Dorsolateral prefrontal cortex (tissue), 122 donors: ENCODE measurements at places on chromosomes 7 and 10. TPM values are rescaled to one million over a fixed set of nuclear protein-coding genes. Genes with fewer than 3 reads are reported as not detected.

- no peak for DNase-seq
These were observed 77.6 kb downstream of the VWC2 start for GRCh38 chr7:49850921-49851613.

DNA sequence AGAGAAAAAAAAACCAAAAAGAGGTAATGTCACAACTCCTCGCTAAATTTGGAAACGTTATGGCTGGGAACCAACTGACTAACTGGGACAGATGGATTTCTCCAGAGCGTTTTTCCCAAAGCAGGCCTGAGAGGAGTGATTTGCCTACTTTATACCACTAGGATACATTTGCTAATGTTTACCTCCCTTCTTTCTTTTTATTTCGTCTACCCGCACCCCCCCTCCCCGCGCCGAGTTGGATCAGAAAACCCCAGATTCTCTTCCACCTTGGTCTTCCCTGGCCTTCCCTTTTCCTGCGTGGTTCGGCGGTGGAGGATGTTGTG lies 7.2 kb downstream of the CPA2 start:
- no peak for DNase-seq

- DNase-seq, result no peak
These were observed 23.5 kb downstream of the SGCE start for GRCh38 chr7:94632338-94633013.

DNA sequence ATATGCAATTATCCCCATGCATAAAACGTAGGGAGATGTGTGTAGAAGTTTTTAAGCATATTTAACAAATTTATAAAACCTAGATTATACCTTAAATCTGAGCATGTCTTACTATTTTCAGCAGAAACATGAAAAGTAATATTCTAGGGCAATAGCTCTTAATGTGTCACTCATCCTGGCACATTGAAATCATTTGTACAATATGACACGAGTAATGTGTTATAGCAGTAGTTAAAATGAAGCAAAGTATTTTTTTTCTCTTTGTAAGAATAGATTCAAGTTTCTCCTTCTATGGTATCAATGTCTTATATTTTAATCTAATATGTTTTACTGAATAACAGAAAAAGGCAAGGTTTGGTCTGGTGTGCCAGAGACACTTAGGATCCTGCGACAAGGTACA lies 274.9 kb upstream of the PLXDC2 start:
- no peak for DNase-seq

DNA sequence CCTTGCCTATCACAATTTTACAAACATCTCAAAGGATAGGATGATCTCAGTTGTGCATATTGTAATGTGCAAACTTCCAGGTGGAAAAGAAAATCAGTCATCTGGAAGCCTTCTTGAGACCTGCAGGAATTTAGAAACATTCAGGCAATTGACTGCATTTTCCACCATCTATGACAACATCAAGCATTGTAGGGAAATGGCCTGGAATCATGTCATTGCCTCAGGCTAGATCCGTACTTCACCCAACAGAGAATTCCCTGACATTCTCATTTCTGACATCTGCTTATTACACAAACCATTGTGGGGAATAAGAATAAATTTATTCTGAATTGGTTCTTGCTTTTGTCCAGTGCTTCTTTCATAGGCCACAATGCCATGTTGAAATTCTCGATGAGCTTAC lies 124.9 kb upstream of the NPVF start:
- DNase-seq, result no peak

DNA sequence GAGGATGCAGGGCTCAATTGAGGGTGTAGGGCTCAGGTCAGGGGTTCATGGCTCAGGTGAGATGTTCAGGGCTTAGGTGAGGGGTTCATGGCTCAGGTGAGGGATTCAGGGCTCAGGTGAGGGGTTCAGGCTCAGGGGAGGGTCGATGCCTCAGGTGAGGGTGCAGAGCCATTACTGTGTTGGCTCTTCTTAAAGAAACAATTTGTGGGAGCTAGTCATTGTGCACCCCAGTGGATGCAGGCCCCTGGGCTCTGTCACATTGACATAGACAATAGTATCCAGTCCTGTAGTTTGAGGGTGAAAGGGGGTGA lies 86.7 kb downstream of the ADCY1 start:
- DNase-seq, result no peak

DNA sequence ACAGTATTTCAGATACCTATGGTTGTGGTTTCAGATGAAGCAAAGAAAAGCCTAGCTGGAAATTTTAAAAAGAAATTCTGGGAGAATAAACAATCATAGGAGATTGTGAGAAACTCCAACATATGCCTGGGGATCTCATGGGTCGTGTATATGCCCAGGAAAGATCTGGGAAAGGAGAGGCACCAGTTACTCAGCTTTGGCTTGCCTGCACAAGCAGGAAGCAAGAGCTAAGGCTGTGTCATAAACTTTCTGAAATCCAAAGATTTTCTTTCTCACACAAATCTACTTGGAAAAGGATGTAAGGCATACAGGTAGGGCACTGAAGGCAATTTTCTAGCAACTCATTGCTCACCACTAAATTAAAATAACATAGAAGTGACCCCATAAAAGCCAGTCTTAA lies 373.6 kb downstream of the CDC14C start:
- no peak for DNase-seq

- DNase-seq, result no peak
These were observed 85.9 kb downstream of the ANK3 start for GRCh38 chr10:60303778-60304177.

- DNase-seq, result no peak
These were observed 153.6 kb upstream of the ZMIZ1 start for GRCh38 chr10:78915190-78915518.

DNA sequence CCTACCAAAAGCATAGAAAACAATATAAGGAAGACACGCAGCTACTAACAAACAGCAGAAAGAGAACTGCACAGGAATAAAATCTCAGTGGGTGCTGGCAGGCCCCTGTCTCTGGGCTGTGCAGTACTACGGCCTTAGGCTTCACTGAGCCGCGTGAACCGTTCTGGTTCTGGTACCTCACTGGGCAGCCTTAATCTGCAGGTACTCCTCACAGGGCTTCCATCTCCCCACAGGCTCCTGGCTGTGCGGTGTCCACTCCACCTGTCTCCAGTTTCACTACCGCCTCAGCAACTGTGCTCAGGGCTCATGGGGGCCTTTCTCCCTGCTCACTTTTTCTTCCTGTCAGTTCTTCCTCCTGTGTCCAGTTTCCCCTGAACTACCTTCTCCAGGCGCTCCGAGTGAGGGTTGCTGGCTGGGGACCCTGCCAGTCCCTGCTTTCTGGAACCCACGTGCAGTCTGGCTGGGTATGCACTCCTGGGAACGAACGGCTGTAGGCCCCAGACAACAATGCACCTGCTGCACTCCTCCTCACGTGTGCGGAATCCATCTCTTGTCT lies 75.7 kb downstream of the VIPR2 start:
- DNase-seq, result no peak

GRCh38 chr10:21406595-21407193 lies 118.8 kb downstream of the SKIDA1 start:
- no peak for DNase-seq

DNA sequence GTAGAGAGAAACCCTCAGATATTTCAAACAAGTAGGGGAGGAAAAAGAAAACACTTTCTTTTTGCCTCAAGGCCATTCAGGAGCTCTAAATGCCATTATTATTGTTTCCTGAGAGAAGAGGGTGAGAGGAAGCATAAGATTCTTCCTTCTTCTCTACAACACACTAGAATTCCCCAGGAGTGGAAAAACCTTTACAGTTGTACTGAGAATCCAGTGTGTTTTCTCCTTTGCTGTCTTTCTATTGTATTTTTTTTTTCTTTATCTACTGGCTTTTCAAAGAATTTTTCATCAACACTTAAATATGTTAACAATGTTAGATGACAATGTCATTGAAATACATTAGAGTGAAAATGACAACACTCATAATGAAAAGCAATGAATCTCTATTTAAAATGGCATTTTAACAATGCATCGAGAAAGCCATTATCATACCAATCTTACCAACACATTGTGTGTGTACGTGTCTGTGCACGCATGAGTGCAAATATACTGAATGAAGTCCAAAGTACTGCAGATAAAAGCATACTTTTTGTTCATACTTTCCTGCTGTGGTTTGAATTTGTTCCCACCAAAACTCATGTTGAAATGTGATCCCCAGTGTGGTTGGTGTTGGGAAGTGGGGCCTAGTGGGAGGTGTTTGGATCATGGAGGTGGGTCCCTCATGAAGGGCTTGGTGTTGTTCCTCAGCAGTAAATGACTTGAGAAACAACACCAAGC lies 24.2 kb upstream of the MACC1 start:
- no peak for DNase-seq

- no peak for DNase-seq
These were observed 20.5 kb downstream of the ITPRIP start for GRCh38 chr10:104317726-104318299.

DNA sequence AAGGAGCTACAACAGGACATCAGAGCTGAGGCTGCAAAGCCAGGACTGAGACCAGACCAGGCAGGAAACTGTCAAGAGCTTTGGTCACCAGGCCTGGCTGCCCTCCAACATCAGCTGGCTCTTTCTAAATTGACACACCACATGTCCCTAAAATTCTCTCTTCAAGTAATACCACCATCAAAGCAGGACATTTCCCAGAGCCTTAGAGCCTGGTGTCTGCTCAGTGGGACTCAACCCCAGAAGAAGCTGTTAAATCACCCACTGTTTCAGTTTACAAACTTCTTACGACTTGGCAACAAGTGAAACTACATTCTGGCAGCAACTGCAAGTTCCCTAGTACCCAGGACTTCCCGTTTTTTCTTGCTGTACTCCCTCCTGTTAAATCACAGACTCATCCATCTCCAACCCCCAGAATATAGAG lies 3.8 kb upstream of the IL6 start:
- DNase-seq, result no peak

GRCh38 chr10:18556522-18557147 lies 94.8 kb downstream of the NSUN6 start:
- DNase-seq, result no peak

GRCh38 chr7:1721047-1721690 lies 51.1 kb downstream of the ELFN1 start:
- DNase-seq, result no peak

PLEKHS1 gene
- total RNA-seq, result not detected

PLAU gene
- 1.5 TPM for total RNA-seq

TRIM50 gene
- total RNA-seq, result not detected

TMEM254 gene
- total RNA-seq, result 22.8 TPM

RNF148 gene
- total RNA-seq, result 2.4 TPM

PDIA4 gene
- total RNA-seq, result 29.8 TPM

PMS2 gene
- 25.2 TPM for total RNA-seq

WDFY4 gene
- 4.3 TPM for total RNA-seq

FBH1 gene
- 49.1 TPM for total RNA-seq

GNGT1 gene
- not detected for total RNA-seq
